ENCODE measurements at places on chromosomes 5 and 9.

GRCh38 chr5:94901191-94901979, 282.9 kb downstream of the SLF1 start:
- DNase-seq = no peak

- DNase-seq = no peak
Observed at GRCh38 chr5:67541875-67542274, 345.3 kb upstream of the CD180 start.

- no peak for DNase-seq
Observed at GRCh38 chr9:22175972-22176545, 167.0 kb upstream of the CDKN2B start.

GRCh38 chr9:125272697-125273096, 11.1 kb downstream of the GAPVD1 start:
- DNase-seq = no peak

DNA sequence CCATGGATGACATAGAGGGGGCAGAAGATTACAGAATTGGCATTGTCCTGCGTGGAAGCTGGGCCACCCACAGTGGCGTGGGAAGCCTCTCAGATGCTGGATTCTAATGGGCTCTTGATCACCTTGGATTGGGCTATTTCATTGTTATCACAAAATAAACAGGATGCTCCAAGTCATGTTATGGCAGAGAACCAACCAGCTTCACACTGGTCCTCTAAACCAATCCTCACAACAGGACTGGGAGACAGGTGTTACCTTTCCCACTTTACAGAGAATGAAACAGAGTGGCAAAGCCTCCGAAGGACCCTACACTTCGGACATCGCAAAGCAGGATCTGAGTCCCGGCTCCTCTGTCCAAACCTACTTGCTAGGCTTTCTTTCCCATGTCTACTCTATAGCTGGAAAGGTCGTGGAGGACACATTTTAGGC, 455 bp upstream of the SMIM3 start:
- DNase-seq = no peak

DNA sequence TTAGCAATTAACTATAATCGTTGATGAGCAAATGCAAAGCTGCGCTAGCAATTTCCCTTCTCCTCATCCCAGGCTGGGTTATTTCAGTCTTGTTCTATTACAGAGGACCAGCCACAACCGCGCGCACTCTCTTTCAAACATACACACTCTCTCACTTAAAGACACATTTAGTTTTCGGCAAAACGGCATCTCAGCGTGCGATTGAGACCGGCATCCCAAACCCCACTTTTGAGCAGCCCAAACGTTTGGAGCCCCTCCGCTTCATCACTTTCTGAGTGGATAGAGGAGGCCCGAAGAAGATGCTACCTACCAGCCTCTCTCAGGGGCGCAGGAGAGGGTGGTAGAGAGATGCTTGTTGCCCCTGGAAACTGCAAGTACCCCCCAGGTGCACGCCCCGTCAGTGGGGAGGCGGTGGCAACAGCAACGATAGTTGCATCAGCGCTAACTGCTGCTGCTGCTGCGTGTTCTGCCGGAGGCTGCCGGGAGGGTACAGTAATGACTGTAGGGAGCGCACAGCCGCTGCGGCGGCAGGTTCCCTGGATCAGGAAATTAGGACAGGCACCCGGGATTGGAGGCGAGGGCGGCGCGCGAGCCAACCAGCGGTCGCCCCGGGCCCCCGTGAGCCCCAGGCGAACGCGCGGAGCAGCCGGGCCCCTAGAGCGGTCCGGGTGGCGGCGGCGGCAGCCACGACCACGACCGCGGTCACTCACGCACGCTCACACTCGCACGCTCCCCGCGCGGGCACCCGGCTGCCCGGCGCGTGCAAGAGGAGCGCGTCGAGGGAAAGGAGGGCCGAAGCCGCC, 467 bp upstream of the VLDLR start:
- DNase-seq = peak; percentile 90

Data from ascending aorta (tissue), 2 donors.